ENCODE measurements at places on chromosomes 2 and 18.

DNA sequence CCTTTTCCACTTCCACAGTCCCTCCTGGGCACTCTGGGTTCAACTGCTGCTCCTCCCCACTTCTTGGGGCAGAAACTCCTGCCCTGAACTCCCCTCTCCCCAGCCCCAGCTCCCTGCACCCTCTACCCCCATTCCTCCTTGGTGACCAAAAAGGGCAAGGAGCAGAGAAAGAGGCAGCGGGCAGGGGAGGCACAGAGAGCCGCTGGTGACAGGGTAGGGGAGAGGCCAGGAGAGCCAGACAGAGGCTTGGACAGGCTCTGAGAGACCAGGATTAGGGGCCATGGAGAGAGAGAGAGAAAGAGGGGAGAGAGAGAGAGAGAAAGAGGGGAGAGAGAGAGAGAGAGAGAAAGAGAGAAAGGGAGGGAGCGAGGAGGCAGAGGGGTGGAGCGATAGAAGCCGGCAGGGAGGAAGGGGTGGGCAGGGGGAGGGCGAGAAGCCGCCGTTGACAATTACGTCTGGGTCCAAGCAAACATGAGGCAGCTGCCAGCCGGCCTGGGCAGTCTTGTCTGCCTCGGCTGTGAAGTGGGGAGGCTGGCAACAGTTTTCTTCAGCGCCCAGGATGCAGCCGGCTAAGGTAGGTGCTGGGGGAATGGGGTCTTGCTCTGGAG, at the start of gene KCNIP3:
Gene KCNIP3 (plus strand): TSS at position 468 of the 608 bp plus-strand sequence. CDS start 92 bp downstream, at position 560.
- DNase-seq, result no peak

DNA sequence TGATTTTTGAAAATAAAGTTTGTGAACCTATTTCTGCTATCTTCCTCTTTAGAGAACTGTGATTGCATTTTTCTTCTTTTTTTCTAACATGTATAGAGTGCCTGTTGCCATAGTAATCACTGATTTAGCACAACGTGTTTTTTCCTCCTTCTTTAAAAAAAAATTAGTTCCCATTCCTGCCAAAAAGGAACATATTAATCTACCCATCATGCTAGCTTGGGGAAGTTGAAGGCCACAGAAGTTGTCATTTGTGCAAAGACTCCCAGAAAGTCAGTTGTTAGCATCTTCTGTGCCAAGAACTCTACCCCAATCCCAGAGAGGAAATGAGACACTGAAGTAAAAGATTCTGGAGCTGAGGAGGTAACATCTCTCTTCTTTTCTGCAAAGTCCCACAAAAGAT, 57.3 kb downstream of the SLC8A1 start:
- DNase-seq, result no peak

DNA sequence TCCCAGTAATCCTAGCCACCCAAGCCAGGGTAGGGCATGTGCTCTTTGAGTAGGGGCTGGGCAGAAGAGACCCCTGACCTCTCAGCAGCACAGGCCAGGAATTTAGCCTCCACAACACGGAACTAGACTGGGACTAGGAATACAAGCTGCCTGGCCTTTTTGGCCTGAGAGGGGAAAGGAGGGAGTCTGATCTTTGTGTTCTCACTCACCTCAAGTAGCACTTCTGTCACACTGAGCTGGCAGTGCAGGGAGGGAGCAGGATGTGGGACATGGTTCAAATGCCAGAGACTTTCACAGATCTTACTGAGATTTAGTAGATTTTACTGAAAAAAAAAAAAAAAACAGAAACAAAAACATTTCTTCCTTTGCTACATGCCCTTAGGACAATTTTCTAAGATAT, 395.2 kb downstream of the CMPK2 start:
- DNase-seq, result no peak

DNA sequence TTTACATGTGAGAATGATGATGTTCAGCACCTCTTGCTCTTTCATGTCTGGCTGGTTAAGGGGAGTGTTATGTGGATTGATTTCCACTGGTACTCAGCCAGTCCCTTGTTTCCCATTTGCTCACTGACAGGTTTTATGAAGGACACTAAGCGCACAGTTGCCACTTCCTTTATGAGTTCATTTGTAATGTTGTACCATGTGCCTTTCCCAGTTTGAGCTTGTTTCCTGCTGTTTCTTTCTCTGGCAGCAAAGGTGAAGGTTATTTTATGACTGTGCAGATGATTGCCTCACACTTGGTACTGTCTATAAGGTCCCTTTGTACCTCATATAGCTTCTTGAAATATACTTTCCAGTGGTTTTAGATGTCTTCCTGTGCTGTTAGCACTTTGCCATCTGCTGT, 1700.5 kb upstream of the TMEFF2 start:
- DNase-seq, result no peak

GRCh38 chr2:237315170-237315828, 98.7 kb downstream of the COL6A3 start:
- DNase-seq, result no peak

GRCh38 chr2:226798422-226799210, 1.0 kb downstream of the IRS1 start:
- no peak for DNase-seq

- DNase-seq, result no peak
Measured at GRCh38 chr2:196163285-196163684, 8.1 kb downstream of the STK17B start.

- no peak for DNase-seq
Measured at GRCh38 chr18:63002803-63003445, 287.6 kb downstream of the PHLPP1 start.

DNA sequence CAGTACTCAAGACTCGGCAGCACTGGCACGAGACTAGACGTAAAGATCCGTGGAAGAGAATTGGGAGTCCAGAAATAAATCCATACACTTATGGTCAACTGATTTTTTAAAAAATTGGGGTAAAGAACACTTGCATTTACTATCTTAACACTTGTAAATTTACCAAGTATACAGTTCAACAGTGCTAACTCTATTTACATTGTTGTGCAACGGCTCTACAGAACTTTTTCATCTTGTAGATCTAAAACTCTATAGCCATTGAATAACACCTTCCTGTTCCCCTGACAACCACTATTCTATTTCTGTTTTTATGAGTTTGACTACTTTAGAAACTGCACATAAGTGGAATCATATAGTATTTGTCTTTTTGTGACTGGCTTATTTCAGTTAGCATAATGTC, 129.4 kb upstream of the SP3 start:
- DNase-seq, result no peak

- no peak for DNase-seq
Measured at GRCh38 chr2:239801404-239802184, 223.5 kb downstream of the NDUFA10 start.
